Small intestine (tissue), 16 donors: ENCODE measurements at places on chromosomes 1 and 21. TPM values are rescaled to one million over a fixed set of nuclear protein-coding genes. Genes with fewer than 3 reads are reported as not detected.

The FALEC gene
- not detected for polyA plus RNA-seq

The REN gene
- polyA plus RNA-seq, result not detected

The CD52 gene
- polyA plus RNA-seq, result 23.1 TPM

The TDRD5 gene
- 0.27 TPM for polyA plus RNA-seq

The OR2L8 gene
- polyA plus RNA-seq, result not detected

The KCNA2 gene
- polyA plus RNA-seq, result not detected

The SCCPDH gene
- 48.3 TPM for polyA plus RNA-seq

The CELA3B gene
- 0.27 TPM for polyA plus RNA-seq

The NRDC gene
- polyA plus RNA-seq, result 55.7 TPM

The OR2M3 gene
- not detected for polyA plus RNA-seq

The SLC5A3 gene
- 50.6 TPM for polyA plus RNA-seq

The GADD45A gene
- polyA plus RNA-seq, result 64.8 TPM

The PLA2G2D gene
- 0.40 TPM for polyA plus RNA-seq

The FYB2 gene
- polyA plus RNA-seq, result not detected

The GSTM3 gene
- 148 TPM for polyA plus RNA-seq

The SETD4 gene
- polyA plus RNA-seq, result 11.9 TPM

The AKR7A2 gene
- 153 TPM for polyA plus RNA-seq

The RXRG gene
- not detected for polyA plus RNA-seq

The LDLRAD2 gene
- polyA plus RNA-seq, result 0.22 TPM
